HTR-8/SVneo (cell line): ENCODE measurements at places on chromosomes 5 and 9.

DNA sequence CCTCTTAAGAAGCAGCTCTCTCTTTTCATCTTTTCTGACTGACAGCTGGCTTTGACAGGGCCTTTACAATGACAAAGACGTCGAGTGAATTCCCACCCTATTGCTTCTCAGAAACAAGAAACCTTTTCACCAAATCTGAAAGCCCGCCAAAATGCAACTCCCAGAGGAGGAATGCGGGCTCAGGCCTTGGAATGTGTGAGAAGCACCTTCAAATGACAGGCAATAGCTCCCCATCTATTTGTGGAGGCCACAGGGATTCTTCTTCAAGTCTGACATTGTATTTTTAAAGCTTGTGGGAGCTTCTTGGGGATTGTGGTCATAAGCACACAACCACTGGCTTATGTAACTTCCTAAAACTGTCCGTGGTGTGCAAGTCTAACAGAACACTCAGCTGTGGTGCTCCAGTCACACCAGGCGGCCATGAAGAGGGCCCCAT, 72.7 kb downstream of the DPYSL3 start:
- DNase-seq, result no peak

GRCh38 chr5:110371011-110371724, 355.3 kb downstream of the TMEM232 start:
- DNase-seq, result no peak

DNA sequence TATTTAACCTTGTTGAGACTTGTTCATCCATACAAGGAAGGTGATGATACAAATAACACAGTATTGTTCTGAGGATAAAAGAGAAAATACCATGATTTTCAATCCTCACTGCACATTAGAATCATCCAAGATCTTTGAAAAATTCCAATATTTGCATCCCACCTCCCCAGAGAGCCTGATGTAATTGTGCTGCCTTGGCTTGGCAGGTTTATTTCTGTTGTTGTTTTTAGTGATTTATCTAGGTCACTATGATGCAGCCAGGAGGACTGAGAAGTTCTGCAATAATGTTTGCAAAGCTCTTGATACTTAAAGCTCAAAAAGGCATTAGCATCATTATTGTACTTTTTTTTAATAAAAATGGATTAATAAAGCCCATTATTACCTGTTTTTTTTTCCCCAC, 67.0 kb upstream of the NMUR2 start:
- no peak for DNase-seq

DNA sequence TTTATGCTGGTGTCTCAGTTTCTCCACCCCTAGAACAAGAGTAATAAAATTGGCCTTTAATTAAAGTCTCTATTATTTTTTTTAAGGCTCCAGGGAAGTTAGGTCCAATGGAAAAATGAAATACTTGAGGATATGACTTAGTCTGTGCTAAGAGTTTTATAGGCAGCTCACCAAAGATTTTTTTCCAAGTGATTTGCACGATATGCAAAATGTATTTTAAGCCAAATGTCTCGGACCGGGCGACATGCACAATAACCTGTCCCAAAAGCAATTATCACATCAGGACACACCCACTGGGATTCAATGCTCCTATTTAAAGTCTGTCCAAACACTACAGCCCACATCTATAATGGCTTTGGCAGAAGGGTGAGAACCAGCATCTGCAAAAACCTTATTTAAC, 136.1 kb upstream of the ANKH start:
- no peak for DNase-seq

DNA sequence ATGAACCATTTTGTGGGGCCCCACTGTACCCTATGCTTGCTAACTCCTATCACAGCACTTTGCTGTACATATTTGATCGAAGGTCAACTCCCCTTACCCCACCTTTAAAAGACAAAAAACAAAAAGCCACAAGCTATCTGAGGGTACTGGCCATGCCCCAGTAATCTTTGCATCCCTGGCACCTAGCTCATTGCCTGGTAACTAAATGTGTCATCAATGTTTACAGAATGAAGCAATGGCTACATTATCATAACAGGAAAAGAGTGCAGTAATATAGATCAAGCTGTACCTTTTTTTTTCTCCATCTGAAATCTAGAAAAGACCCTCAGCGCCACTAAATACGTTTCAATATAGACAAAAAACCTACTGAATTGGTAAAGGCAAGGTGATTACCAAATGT, 188.0 kb downstream of the ELAVL2 start:
- no peak for DNase-seq

- no peak for DNase-seq
These were observed 58.6 kb upstream of the TNFSF15 start for GRCh38 chr9:114864471-114864870.

- DNase-seq, result no peak
These were observed 93.3 kb downstream of the OTULIN start for GRCh38 chr5:14757850-14758249.

DNA sequence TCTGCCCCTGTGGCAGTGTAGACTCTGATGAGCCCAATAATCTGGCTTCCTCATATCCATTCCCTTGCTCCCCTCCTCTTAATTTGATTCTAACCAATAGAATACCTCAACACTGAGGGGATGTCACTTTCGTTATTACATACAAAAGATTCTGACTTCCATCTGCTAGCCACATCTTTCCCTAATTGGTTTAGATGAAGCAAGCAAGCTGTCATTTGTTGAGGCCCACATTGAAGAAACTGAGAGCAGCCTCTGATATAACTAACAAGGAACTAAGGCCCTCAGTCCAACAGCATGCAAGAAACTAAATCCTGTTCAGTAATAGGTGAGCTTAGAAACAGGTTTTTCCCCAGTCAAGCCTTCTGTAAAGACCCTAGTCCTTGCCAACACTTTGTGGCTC, 5.8 kb downstream of the ADAMTS6 start:
- no peak for DNase-seq

GRCh38 chr9:133789778-133790177, 51.6 kb upstream of the SARDH start:
- DNase-seq, result no peak

DNA sequence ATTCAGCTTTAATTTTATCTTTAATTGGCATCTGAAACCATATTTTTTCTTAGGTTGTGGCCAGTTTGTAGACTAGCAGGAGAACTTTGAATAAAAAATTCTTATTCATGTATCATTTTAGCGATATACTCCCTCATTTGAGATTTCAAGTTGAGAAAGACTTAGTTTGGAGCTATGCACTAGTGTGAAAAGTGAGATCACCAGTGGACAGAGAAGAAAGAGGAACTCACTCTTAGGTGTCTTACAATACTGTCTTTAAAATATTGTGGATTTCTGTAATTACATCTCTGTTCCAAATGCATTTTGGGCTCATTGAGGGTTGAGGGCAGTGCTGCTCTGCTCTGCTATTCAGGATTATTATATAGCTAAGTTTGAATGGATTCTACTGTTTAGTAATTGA, 54.7 kb downstream of the NAA35 start:
- DNase-seq, result no peak
